ENCODE measurements at places on chromosomes 1 and 21.

DNA sequence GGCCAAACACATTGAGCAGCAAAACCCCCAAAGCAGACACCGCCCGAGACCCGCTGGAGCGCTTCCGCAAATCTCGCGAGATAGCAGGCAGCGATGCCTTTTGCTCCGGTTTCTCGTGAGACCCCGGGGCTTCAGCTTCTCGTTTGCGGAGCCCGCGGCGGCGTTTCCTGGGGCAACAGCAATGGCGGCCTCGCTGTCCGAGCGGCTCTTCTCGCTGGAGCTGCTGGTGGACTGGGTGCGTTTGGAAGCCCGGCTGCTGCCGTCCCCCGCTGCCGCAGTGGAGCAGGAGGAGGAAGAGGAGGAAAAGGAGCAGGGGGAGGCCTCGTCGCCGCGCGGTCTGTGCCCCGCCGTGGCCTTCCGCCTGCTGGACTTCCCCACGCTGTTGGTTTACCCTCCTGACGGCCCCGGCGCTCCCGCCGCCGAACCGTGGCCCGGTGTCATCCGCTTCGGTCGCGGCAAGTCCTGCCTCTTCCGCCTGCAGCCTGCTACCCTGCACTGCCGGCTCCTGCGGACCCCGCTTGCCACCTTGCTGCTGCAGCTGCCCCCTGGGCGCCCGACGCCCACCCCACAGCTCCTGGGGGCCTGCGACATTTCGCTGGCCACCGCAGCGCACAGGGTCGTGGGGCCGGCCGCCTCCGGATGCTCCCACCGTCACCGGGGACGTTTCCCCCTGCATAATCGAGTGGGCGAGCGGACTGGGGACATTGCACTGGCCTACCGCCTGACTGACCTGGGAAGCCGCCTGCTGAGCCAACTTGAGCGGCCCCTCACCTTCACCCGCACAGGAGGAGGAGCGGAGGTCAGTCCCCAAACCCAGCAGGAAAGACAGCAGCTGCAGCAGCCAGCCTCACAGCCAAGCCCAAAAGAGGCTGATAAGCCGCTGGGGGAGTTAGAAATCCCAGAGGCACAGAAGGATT is at the start of gene MAP10:
Gene MAP10 (plus strand): TSS at position 148 of the 917 bp plus-strand sequence. CDS start 34 bp downstream, at position 182.
- peak; percentile 73 for DNase-seq

- DNase-seq: no peak
These were observed 109.5 kb downstream of the TBX15 start for GRCh38 chr1:118878661-118879060.

- no peak for DNase-seq
These were observed 24.1 kb downstream of the PIGM start for GRCh38 chr1:160007577-160008200.

DNA sequence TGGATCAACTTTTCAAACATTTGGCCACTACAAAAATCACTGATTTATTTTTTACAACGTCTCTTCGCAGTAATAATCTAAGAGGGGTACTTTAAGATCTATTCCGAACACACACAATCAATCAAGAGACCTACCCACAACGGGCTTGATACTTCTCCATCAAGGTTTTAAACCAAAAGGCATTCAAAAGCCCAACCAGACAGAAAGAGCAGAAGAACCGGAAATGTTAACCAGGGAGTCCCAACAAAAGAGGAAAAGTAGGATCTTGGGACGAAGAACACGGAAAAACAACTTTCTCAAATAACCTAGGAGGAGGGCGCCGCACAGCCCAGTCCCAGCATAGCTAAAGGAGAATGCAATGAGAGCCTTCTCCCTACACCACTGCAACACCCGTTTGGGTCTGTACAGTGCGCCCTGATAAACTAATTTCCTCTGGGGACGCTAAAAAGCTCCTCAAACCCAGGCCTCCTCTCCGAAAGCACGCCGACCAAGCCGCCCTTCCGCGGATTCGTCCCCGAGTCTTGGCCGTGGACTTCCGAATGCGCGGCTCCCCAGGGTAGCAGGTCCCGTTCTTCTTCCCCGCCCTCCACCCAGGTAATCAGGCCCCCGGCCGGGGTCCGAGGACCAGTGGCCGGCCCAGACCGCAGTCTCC is 623 bp downstream of the RPL22 start:
- DNase-seq: no peak

DNA sequence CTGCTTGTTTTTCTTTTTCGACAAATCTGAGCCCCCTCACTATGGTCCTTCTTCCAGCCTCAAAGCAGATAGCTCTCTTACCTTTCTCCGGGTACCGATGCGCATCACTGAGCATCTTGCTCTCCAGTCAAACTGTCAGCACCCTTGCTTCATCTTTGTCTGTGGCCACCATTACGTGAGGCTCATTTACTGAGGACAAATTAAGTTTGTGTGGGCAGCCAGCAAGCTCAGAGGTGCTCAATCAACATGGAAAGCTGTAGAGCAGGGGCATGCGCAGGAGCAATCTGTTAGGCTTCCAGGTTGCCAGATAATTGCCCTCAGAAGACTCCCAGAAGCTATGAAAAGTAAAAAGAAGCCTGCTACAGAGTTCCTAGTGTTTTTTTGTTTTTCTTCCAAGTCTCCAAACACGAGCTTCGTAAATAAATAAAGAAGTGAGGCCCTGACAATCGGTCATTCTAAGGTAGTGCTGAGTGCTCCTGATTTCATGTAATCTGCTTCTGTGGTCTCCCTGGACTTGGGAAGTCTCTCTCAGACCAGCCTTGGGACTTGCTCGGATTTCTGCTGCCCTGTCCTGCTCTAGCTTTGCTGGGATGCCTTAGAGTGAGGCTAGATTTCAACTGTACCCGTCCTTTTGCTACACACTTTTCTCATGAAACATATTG is 1.8 kb downstream of the C1orf53 start:
- DNase-seq: no peak

Measured in stimulated activated CD8-positive, alpha-beta memory T cell treated with anti-CD3 and anti-CD28 coated beads, Interleukin-15, amount 100 ng/mL, for 48 hours (primary cell).